Naive thymus-derived CD8-positive, alpha-beta T cell (primary cell): ENCODE measurements at places on chromosomes 5 and 9. TPM values are rescaled to one million over a fixed set of nuclear protein-coding genes. Genes with fewer than 3 reads are reported as not detected.

- peaks cover 9% of the 10 kb centered on the region for H3K27me3 ChIP-seq
- no peak overlapping the region for H3K4me3 ChIP-seq
- no peak for DNase-seq
- no peak overlapping the region for H3K27ac ChIP-seq
Observed at GRCh38 chr9:109729513-109729912, 50.5 kb upstream of the PALM2AKAP2 start.

GRCh38 chr5:136230176-136230575, 37.2 kb upstream of the SMIM32 start:
- no peak overlapping the region for H3K4me3 ChIP-seq
- no peak for DNase-seq
- no peaks in the 10 kb centered on the region for H3K36me3 ChIP-seq

- peaks cover 43% of the 10 kb centered on the region for H3K27me3 ChIP-seq
- H3K27ac ChIP-seq, result no peak overlapping the region
- H3K4me3 ChIP-seq, result peak overlapping the region; percentile 55
- no peak for DNase-seq
- peaks cover 3% of the 10 kb centered on the region for H3K36me3 ChIP-seq
Observed at GRCh38 chr5:73450672-73451223, 2.2 kb upstream of the FOXD1 start.

DNA sequence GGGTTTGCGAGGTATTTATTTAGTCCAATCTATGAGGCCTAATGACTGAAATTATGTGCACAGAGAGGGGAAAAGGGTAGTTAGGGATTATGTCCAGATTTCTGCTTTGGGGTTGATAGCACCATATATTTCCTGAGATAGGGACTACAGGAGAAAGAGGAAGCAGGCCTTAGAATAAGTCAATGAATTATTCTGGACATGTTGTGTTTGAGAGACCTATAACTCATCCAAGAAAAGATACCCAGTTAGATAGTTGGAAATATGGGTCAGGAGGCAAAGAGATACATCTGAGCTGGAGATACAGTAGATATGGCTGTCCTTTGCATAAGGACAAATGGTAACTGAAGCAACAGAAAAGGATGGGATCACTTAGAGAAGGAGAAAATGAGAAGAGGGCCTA, 53.1 kb downstream of the NR3C1 start:
- H3K36me3 ChIP-seq, result no peaks in the 10 kb centered on the region
- H3K27me3 ChIP-seq, result no peaks in the 10 kb centered on the region

DNA sequence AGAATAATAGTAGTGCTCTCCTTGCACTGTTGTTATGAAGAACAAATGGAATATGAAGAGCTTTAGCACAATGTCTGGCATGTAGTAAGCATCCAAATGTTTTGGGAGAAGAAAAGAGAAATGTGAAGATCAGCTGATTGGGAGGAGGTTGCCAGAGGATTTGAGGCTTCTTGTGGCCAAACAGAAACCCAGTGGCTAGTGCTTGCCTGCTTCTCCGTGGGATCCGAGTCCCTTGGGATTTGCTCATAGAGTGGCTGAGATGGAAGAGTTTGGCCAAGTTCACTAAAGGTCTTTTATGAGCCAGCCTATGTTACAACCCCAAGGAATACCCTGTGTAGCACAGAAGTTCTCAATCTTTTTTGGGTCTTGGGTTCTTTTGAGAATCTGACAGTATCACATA, 86.0 kb downstream of the ANGPTL2 start:
- H3K4me1 ChIP-seq, result no peaks in the 10 kb centered on the region
- peaks cover 17% of the 10 kb centered on the region for H3K36me3 ChIP-seq
- H3K4me3 ChIP-seq, result no peak overlapping the region

- H3K36me3 ChIP-seq, result no peaks in the 10 kb centered on the region
- H3K27ac ChIP-seq, result no peak overlapping the region
- no peak overlapping the region for H3K4me3 ChIP-seq
- no peak for DNase-seq
Observed at GRCh38 chr5:36441280-36441679, 139.6 kb upstream of the RANBP3L start.

DNA sequence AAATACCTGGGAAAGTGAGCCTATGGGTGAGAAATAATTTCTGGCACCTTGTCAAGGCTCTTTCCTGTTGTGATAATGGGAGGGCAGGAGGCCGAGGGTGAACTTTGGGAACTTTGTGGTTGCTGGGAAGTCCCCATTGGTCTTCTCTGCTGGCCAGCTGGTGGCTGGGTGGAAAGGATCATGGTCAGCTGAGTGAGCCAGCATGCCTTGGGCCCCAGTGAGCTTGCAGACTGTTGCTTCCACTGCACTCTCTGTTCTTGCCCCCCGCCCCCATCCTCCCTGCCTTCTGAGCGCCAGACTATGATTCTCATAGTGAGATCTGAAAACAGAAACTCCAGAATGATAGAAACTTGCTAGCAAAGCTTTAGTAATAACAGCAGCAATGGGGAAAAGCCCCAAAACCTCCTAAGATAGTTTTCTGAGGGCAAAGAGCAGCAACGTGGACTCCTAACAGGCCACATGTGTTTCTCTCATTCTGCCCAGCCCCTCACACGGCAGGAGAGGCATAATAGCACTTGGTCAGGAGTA, 139.2 kb upstream of the SMARCA2 start:
- no peak overlapping the region for H3K27ac ChIP-seq
- DNase-seq, result no peak
- H3K4me3 ChIP-seq, result no peak overlapping the region
- peaks cover 2% of the 10 kb centered on the region for H3K27me3 ChIP-seq
- no peaks in the 10 kb centered on the region for H3K4me1 ChIP-seq

DNA sequence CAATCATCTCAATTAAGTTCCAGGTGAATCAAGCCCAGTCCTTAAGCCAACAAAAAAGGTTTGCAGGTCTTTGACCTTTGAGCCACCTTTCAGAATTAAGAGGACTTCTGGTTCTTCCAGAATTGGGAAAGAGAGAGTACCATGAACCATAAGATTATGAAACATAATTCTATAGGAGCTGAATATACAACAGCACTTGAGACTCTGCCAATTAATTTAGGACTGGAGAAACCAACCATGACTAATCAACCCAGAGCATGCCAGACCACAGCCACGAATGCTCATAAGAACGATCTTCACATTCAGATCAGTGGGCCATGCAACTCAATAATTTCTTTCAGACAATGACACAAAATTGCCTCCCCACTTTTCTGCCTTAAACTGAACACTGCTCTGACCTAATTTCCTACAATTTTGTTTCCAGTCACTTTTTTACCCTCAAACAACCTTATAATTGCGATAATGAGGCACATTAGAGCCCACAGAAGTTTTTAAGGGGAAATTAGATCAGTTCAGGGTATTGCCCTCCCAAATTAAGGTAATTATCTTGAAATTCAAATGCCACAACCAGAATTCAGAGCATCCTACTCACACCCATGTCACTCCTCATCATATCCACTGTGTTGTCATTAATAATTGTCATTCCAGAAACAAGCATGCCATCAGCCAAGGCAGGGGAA, 213.4 kb downstream of the ATPSCKMT start:
- no peak overlapping the region for H3K27ac ChIP-seq
- no peaks in the 10 kb centered on the region for H3K36me3 ChIP-seq
- H3K27me3 ChIP-seq, result peaks cover 5% of the 10 kb centered on the region
- DNase-seq, result no peak

GRCh38 chr5:158313733-158314464, 455.0 kb upstream of the CLINT1 start:
- no peak for DNase-seq
- no peak overlapping the region for H3K4me3 ChIP-seq
- no peaks in the 10 kb centered on the region for H3K4me1 ChIP-seq
- no peaks in the 10 kb centered on the region for H3K27me3 ChIP-seq
- H3K27ac ChIP-seq, result no peak overlapping the region

DNA sequence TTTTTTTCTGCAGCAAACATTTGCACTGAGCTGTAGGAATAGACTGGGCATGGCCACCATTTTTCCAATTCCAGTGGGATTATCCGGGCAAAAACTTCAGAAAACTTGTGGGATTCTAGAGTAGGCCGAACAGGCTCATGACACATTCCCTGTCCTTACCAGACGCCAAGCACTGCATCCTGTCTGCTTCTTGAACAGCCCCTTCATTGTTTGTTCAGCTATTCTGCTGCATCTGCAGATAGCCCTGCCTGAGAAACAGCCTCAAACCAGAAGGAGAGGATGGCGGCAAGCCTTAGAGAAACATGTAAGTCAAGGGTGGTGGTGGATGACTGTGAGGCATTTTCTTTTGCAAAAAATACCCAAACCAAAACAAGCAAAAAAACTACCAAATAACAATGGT, 111.8 kb upstream of the NTRK2 start:
- no peaks in the 10 kb centered on the region for H3K36me3 ChIP-seq
- H3K4me3 ChIP-seq, result no peak overlapping the region
- DNase-seq, result no peak
- no peak overlapping the region for H3K27ac ChIP-seq

GRCh38 chr9:9002826-9003583, 1203.4 kb upstream of the DMAC1 start:
- H3K4me1 ChIP-seq, result no peaks in the 10 kb centered on the region
- DNase-seq, result no peak
- H3K27me3 ChIP-seq, result no peaks in the 10 kb centered on the region
- no peaks in the 10 kb centered on the region for H3K36me3 ChIP-seq
- H3K4me3 ChIP-seq, result no peak overlapping the region

GRCh38 chr9:4415281-4415680, 75.0 kb upstream of the SLC1A1 start:
- no peaks in the 10 kb centered on the region for H3K27me3 ChIP-seq
- no peak for DNase-seq
- H3K36me3 ChIP-seq, result no peaks in the 10 kb centered on the region
- no peak overlapping the region for H3K4me3 ChIP-seq
- no peak overlapping the region for H3K27ac ChIP-seq
- no peaks in the 10 kb centered on the region for H3K4me1 ChIP-seq

DNA sequence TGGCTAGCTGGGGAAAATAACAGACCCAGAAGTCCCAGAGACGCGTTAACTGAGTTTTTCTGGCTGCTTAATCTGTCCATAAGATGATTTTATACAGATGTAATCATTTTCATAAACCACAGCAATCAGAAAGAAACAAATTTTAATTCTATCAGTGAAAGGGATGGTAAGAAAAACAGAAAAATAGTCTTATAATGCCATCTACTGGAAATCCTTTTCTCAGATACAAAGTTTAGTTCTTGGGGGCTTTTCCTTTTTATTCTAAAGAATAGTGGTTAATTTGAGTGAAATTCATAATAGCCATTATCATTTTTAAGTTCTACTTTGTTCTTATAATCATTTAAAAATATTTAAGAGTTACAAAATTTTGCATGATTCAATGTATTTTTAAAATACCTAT, 44.4 kb downstream of the DROSHA start:
- H3K4me3 ChIP-seq, result no peak overlapping the region
- no peaks in the 10 kb centered on the region for H3K4me1 ChIP-seq
- H3K36me3 ChIP-seq, result peaks cover 7% of the 10 kb centered on the region

DNA sequence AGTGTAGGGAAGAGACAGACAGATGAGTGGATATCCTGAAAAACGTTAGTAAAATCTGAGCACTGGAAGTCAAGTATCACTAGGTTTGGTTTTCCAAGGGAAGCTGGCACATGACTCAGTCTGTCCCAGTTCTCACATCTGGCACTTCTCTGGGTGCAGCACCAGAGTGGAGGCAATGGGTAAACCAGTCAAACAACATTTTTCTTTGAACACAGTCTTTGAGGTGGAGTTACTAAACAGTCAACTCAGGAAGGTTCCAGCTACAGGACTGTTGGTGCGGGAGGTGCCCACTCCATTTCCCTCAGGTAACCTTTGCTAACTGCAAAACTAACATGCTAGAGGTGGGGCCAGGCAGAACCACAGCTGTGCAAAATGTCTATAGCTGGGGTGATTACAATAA, 301.4 kb upstream of the RFX3 start:
- H3K4me3 ChIP-seq, result no peak overlapping the region
- H3K27ac ChIP-seq, result no peak overlapping the region
- DNase-seq, result no peak
- peaks cover 2% of the 10 kb centered on the region for H3K36me3 ChIP-seq
- H3K4me1 ChIP-seq, result no peaks in the 10 kb centered on the region
- no peaks in the 10 kb centered on the region for H3K27me3 ChIP-seq

- no peak overlapping the region for H3K27ac ChIP-seq
- peaks cover 24% of the 10 kb centered on the region for H3K4me1 ChIP-seq
- DNase-seq, result no peak
- no peak overlapping the region for H3K4me3 ChIP-seq
- no peaks in the 10 kb centered on the region for H3K36me3 ChIP-seq
Observed at GRCh38 chr5:61401726-61402125, 69.7 kb downstream of the ZSWIM6 start.

DNA sequence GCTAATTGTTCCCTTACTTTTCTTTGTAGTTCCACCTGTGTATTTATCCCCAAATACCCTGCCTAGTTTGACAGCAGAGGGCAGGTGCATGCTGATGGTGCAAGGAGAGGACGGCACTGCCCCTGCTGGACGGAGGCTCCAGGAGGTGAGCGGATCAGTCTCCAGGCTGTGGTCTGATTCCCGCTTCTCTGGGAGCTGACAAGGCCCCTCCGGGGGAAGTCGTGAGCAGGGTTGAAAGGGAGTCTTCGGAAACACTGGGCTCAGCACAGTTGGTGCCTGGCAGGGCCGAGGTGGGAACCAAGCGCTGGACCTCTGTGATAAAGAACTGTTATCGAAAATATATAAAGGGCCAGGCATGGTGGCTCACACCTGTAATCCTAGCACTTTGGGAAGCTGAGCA, 52.9 kb downstream of the RASGEF1C start:
- no peaks in the 10 kb centered on the region for H3K4me1 ChIP-seq
- no peak overlapping the region for H3K27ac ChIP-seq
- no peak for DNase-seq
- no peak overlapping the region for H3K4me3 ChIP-seq

DNA sequence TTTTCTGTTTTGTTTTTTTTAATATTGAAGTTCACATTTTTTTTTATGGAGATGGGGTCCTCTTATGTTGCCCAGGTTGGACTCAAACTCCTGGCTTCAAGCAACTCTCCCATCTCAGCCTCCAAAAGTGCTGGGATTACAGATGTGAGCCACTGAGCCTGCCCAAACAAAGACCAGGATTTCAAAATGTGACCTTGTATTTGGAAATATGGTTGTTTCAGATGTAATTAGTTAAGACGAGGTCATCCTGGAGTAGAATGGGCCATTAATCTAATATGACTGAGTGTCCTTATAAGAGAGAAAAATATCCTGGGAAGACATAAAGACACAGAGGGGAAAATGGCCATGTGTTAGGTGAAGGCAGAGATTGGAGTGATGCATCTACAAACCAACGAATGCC, 340.5 kb downstream of the RAB3C start:
- H3K4me3 ChIP-seq, result no peak overlapping the region
- peaks cover 3% of the 10 kb centered on the region for H3K4me1 ChIP-seq
- H3K27ac ChIP-seq, result no peak overlapping the region
- no peaks in the 10 kb centered on the region for H3K36me3 ChIP-seq
- peaks cover 4% of the 10 kb centered on the region for H3K27me3 ChIP-seq

TAF11L3 gene
- not detected for total RNA-seq

KDM3B gene
- 97.5 TPM for total RNA-seq

CDK9 gene
- 147 TPM for total RNA-seq

PCDHB8 gene
- total RNA-seq, result not detected
